ENCODE measurements at places on chromosomes 12 and 14.

- DNase-seq = no peak
Measured at GRCh38 chr12:105226219-105226618, 9.8 kb downstream of the APPL2 start.

GRCh38 chr12:51202718-51203117 is 15.1 kb downstream of the POU6F1 start:
- DNase-seq = no peak

GRCh38 chr14:100193417-100194357 is 34.2 kb upstream of the DEGS2 start:
- DNase-seq = no peak

GRCh38 chr14:103296007-103296406 is 38.0 kb upstream of the EIF5 start:
- no peak for DNase-seq

DNA sequence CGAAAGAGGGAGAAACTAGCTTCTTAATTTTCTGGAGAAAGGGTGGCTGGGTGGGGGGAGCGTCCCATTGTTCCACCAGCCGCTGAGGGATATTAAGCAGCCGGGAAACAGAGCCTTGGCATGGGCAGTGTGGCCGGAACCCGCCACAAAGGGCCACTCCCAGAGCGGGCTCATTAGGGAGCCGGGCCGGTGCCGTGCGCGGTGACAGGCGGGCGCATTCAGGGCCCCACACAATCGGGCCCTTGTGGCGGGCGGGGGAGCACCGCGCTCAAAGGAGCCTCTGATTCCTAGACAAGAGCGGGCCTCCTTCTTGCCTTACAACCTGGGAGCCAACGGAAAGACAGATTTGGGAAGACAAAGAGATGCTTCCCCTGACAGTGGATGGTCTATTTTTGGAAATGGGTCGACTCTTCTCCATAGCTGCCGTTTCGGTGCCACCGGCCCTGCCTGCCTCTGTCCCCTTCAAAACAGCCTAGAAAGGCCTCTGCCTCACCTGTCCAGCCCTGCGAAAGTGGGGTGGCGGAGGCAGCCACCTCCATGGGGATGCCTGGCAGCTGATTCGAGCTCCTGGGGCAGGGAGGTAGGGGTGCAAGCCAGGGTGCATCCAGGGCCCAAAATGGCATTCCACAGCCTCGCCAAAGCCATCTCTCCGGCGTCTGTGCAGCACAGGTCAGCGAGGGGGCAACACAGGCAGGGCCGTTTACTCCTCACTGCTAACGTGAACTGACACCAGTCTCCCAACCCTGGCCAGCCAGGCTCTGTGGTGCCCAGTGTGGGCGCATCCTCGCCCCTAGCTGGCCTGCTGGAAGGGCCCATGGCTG is 10.9 kb downstream of the CCDC85C start:
- DNase-seq = no peak

GRCh38 chr12:117227000-117227653 is 36.9 kb upstream of the FBXO21 start:
- no peak for DNase-seq

DNA sequence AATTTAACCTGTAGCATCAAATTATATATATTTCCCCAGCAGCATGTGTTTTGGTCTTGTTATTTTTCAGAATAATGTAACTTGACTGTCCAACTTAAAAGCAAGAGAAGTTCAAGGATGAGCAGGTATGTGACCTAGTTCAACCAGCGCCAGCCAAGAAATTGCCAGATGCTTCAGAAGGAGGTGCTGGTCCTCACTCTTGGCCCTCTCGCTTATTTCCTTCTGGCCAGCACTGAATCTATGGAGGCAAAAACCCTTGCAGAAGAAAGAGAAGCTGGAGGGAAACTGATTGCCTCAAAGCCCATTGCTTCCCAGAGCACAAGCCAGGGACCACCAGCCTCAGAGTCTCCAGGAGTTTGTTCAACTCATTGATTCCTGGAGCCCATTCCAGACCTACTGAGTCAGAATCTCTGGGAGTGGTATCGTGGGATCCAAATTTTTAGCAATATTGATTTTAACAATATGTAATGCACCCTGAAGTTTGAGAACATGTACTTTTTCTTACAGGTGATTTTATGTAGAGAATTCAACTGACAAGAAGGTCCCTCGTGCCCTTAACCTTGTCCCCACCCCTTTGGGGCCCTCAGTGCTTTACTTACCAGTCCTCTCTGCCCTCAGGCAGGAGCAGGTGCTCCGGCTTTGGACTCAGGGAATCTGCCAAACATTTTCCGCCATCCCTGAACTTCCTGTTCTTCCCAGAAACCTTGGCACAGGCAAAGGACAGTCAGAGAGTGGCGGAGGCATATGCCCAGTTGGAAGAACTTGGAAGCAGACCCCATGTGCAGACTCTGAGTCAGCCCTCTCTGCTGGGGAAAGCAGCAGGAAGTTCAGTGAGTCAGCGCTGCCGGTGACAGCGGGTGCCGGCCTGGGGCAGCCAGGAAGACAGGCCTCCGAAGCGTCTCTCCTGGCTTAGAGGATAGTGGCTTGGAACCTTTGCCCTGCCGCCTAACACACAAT is 10.4 kb downstream of the BEST3 start:
- DNase-seq = no peak

DNA sequence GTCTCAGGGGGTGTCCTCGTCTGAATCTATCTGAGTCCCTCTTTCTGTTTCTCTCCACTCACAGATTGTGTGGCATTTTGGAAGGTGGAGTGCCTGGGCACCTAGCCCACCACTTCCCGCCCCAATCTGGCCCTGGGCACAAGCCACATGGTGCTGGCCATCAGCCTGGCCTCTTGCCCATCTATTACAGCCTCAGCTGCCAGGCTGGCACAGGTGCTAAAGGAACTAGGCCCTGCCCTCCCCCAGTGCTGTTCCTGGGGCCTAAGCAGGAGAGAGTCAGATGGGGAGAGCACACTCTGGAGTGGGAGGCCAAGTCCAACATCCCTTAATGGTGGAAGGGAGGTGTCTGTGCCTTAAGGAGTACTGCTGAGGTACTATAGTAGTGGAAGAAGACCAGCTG is 8.3 kb upstream of the CALCOCO1 start:
- DNase-seq = no peak

DNA sequence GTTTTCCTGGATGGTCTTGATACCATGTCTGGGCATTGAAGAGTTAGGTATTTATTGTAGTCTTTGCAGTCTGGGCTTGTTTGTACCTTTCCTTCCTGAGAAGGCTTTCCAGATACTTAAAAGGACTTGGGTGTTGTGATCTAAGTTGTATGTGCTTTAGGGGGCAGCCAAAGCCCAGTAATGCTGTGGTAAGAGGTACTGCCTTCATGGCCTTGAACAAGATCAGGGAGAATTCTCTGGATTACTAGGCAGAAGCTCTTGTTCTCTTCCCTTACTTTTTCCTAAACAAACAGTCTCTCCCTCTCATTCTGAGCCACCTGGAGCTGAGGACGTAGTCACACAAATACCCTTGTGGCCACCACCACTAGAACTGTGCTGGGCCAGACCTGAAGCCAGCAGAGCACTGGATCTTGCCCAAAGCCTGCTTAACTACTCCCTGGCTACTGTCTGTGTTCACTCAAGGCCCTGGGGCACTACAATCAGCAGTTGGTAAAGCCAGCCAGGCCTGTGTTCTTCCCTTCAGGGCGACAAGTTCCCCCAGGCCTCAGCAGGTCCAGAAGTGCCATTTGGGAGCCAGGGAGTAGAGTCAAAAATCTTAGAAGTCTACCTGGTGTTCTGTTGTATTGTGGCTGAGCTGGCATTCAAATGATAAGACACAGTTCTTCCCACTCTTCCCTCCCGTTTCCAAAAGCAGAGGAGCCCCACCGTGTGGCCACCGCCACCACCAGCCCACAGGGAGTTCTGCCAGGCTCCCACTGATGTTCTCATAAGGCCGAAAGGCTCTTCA is 11.4 kb downstream of the PRORP start:
- DNase-seq = no peak

DNA sequence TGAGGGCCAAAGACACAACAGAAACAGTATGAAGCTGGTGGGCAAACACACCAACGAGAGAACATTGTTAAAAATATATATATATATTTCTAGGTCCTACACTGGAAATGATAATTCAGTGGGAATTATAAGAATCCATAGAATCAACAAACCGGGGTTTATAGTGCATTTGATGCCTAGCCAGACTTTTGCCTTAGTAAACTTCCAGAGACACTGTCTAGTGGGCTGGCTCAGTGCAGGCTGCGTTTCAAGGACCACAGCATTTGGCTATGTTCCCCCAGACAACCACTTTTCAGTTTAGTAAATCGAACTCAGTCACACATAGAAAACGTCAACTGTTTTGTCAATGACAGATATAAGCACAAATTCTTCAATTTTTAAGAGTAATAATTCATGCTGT is 41.9 kb downstream of the SLC38A4 start:
- no peak for DNase-seq

DNA sequence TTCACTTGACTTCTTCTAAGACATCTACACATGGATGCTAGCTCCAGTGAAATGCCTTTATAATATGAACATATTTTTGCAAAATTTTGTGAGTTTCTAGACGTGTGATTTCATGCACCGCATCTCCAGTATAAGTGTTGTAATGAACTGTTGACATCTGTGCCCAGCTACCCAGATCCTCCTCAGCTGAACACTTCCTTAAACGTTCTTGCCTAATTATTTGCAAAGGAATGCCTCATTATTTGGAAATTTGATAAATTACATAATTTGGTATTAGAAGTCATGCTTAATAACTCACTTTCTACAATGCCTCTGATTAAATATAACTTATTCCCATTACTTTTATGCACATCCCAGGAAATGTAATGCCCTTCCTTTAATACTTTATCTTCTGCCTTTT is 14.0 kb downstream of the OR11G2 start:
- DNase-seq = no peak

- no peak for DNase-seq
Measured at GRCh38 chr12:96239711-96240635, 45.8 kb downstream of the ELK3 start.

DNA sequence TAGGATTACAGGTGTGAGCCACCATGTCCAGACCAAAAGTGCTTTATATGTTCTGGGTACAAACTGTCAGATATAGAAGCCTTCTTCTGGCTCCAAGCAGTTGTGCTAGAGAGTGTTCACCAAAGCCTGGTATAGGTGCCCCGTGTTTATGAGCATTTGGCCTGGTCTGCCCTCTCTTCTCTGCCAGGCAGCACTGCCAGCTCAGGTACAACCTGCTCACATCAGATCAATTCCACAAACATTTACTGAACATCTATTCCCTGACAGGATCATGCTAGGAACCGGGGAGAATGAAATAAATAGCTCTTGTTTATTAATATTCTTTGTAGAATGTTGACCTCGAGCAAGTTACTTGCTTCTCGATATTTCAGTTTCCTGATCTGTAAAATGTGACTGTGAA is 20.0 kb upstream of the SOCS2 start:
- no peak for DNase-seq

- no peak for DNase-seq
Measured at GRCh38 chr12:122661938-122662337, 41.2 kb downstream of the HCAR2 start.

- DNase-seq = no peak
Measured at GRCh38 chr12:57898308-57898970, 42.9 kb upstream of the ATP23 start.

- no peak for DNase-seq
Measured at GRCh38 chr14:94163796-94164195, 10.3 kb upstream of the PPP4R4 start.

DNA sequence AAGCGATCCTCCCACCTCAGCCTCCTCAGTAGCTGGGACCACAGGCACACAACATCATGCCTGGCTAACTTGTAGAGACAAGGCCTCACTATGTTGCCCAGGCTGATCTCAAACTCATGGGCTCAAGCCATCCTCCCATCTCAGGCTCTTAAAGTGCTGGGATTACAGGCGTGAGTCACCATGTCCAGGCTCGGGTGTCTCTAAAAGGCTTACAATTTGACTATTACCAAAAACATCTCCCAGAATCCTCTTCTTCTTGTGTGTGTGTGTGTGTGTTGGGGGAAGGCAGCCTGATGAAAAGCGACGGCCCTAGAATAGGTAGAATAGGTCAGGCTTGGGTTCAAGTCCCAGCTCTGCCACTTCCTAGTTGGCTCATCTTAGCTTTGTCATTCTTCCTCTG is 16.8 kb downstream of the MSI1 start:
- DNase-seq = no peak

- no peak for DNase-seq
Measured at GRCh38 chr14:73344319-73344718, 107.0 kb downstream of the PAPLN start.

DNA sequence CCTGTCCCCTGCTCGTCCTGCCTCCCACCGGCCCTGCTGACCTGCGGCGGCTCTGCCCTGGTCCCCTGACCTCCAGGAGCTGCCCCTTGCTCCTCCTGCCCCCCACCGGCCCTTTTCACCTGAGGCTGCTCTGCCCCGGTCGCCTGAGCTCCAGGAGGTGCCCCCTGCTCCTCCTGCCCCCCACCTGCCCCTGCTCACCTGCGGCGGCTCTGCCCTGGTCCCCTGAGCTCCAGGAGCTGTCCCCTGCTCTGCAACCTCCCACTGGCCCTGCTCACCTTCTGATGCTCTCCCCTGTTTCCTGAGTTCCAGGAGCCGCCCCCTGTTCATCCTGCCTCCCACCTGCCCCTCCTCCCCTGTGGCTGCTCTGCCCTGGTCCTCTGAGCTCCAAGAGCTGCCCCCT is 101.3 kb downstream of the TMEM121 start:
- no peak for DNase-seq

GRCh38 chr14:43532825-43533416 is 974.2 kb downstream of the FSCB start:
- no peak for DNase-seq

DNA sequence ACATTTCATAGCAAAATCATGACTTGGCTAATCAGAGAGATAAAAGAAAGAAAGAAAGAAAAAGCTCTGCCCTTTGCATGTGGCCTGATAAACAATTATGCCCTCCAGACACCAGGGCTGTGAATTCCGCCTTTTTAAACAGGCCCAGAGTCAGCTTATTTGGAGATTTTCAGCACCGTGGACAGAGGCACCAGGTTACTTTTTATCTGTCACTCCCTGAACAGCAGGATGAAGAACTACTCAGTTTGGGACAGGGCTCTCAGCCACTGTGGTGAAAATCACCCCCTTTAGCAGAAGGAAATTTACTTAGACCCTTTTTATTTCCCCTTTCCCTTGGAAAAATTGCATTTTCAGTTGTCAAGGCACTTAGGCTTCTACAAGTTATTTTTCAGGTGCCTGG is 359.9 kb downstream of the NRXN3 start:
- DNase-seq = no peak

- no peak for DNase-seq
Measured at GRCh38 chr12:77572371-77572770, 258.3 kb upstream of the NAV3 start.

DNA sequence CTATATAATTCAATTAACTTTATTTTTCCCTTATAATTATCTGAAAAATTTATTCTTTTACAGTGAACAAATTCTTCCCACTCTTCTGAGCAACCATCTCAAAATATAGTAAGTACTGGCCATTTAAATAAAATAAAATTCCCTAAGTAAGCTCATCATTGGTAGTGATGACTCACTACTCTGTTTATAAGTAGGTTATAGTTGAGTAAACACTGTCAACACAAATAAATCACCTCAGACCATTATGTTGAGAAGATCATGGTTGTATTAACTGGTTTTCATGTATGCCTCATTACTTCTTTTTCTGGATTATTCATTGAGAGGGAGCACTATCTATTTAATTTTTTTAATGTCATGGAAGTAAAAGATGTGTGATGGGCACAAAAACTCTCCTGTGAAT is 220.5 kb downstream of the SEC23A start:
- DNase-seq = no peak

GRCh38 chr14:59566725-59567124 is 9.9 kb downstream of the CCDC175 start:
- DNase-seq = no peak

- no peak for DNase-seq
Measured at GRCh38 chr14:33240466-33240865, 301.8 kb downstream of the NPAS3 start.

GRCh38 chr12:92639017-92639416 is 63.8 kb upstream of the PLEKHG7 start:
- no peak for DNase-seq
